ENCODE measurements at places on chromosomes 3 and 15.

DNA sequence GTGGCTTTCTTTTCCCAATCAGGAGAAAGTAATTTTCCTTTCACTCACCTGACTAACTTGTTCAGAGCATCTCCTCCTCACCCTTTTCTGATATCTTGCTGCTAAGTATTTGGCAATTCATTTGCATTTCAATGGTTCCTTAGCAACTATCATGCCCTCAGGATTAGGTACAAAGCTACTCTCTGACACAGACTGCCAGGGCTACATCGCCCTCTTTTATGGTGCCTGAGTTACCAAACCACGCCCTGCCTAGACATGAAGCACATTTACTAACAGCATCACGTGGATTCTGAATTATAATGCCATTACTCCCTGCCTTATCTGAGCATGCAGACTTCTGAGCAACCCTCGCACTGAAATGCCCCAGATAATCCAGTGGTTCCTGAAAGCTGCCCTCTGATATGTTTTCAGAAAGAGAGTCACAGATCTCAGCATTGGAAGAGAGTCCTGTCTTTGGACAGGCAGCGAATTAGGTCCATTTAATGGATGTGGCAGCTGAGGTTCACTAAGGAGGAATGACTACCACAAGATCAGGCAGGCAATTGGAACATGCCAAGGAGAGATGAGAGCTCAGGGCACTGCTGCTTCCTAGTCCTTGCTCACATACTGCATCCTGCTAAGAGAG, 14.5 kb downstream of the EPHB1 start:
- no peak for DNase-seq

DNA sequence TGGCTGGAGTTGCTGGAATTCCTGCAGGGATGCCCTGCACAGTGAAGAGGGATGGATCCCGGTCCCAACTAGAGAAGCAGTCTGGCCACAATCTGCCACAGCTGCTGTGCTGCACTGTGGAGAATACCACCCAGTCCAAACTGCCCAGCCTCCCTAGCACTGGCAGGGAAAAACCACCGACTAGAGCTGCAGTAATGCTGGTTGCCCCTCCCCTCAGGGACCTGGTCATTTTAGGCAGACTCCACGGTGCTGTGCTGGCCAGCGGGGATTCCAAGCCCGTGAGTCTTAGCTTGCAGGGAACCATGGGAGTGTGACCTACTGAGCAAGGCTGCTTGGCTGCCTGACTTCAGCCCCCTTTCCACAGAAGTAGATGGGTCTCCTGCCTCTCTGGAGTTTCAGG, 478.0 kb upstream of the ATP11B start:
- no peak for DNase-seq

GRCh38 chr3:158152186-158152585, 42.3 kb downstream of the RSRC1 start:
- no peak for DNase-seq

DNA sequence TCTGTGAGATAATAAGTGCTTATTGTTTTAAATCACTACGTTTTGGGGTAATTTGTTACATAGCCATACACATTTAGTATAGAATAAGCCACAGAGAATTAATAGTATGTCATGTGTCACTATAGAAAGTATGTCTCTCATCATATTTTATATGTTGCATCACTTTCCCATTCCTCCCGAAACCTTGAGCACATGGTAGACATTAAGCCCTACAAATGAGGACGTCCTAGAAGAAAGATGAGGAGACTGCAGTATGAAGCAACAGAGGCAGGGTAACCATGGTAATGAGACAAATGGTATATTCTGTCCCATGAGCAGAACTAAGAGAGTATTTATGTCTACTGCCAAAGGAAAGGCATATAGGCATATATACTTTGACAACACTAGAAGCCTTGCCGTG, 720.2 kb downstream of the ROBO1 start:
- no peak for DNase-seq

GRCh38 chr3:128294999-128295468, 141.8 kb downstream of the EEFSEC start:
- no peak for DNase-seq

DNA sequence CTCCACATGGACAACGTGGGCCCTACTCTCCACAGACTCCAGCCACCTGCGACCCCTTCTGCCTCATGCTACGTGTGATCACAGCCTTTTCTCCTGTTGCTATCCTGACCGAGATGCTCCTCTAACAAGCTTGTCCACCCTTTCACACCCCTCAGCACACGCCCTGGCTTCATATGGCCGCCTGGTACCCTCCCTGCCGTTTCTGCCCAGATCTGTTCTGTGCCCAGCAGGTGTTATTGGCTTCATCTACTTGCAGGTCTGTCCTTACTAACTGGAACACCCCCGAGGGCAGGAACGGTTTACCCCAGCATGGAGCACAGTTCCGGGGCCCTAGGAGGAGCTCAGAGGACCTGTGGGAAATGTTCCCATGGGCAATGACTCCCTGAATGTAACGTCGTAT, 9.9 kb downstream of the CHAC1 start:
- no peak for DNase-seq

- DNase-seq = no peak
Measured at GRCh38 chr3:270688-271087, 74.1 kb downstream of the CHL1 start.

- DNase-seq = no peak
Measured at GRCh38 chr15:50278496-50278895, 13.0 kb upstream of the HDC start.

DNA sequence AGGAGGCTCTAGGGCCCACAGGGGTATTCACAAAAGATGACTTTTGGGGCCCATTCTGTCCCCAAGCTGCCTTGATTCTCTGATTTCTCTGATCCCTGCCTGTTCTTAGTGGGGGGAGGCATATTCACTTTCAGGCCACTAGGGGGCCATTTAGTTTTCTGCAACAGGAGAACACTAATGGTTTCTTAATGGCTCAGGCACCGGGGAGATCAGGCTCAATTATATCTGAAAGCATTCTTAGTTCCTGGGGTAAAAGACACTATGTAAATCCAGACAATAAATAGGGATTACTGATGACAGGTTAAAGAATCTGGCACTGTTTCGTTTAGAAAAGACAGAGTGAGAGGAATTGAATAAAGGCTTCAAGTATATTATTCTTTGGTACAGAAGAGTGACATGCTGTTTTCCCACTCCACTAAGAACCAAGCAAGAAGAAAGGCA, 2.5 kb upstream of the INAFM2 start:
- DNase-seq = no peak

DNA sequence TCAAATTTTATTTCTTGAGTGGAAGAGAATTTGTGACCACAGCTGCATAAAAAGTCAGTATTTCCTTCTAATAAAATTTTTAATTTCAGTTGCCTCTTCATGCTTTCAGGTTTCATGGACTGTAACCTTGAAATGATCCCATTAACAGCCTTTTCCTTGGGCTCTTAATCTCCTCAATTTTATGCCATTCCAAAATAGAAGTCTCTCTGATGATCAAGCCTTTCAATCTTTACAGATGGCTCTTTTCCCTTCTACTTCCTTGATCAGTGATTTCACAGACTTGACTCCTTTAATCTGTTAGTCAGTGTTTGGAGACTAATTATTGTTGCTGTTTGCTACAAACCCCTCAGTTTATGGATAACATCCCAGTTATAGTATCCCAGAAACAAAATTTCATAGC, 11.9 kb downstream of the TSC22D2 start:
- DNase-seq = no peak

- DNase-seq = no peak
Measured at GRCh38 chr3:87069971-87070370, 79.0 kb upstream of the VGLL3 start.

DNA sequence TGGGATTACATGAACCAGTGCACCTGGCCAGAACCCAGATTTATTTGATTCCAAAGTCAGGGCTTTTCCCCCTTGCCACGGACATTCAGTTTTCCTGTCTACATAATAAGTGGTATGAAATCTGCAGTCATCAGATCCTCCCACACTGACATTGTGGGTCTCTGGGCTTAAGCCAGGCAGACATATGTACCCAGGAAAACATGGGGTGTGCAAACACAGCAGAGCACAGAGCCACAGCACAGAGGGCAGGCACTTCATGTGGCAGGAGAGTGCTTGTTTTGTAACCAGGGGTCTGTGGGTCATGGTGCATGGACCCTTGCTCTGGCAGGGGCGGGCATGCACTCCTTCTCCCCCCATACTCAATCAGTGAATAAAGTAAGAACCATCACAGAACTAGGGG, 6.1 kb upstream of the ABTB1 start:
- DNase-seq = no peak

DNA sequence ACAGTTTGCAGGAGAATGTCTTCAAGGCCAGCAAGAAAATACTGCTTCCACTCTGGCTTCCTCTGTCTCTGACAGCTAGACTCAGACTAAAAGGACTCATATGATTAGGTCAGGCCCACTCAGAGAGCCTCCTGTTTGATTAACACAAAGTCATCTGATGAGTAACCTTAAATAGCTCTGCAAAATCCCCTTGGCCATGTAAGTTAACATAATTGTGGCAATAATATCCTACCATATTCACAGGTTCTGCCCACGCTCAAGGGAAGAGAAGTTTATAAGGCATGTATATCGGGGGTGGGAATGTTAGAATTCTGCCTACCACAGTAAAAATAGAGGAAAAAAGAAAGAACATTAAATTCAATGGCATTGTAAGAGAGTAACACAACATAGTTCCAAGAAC, 20.6 kb upstream of the HHATL start:
- no peak for DNase-seq

- DNase-seq = no peak
Measured at GRCh38 chr3:160810362-160811236, 54.6 kb downstream of the PPM1L start.

- no peak for DNase-seq
Measured at GRCh38 chr3:10561162-10561945, 56.0 kb upstream of the ATP2B2 start.

GRCh38 chr15:94294556-94294955, 63.2 kb downstream of the MCTP2 start:
- DNase-seq = no peak

GRCh38 chr15:95742836-95743235, 587.7 kb upstream of the NR2F2 start:
- no peak for DNase-seq

GRCh38 chr3:159238646-159239045, 436.8 kb downstream of the MFSD1 start:
- DNase-seq = no peak

DNA sequence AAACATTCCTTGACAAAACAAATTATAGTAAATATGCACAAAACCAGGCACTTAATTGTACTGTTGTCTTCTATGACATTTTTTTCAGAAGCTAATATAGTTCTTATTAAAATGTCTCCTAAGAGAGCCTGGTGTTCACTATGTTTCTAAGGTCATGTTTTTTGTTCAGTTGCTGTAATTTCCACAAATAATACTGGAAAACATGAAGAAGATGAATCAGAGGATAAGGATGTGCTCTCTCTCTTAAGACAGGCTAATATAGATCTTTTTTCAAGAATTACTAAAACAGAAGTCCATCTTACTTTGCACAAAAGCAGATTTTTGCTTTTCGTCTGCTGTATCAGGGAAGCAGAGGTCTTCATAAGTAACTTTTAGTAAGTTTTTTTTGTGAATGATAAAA, 823.0 kb upstream of the NECTIN3 start:
- no peak for DNase-seq

- no peak for DNase-seq
Measured at GRCh38 chr3:114685161-114685560, 391.3 kb downstream of the TIGIT start.

- DNase-seq = no peak
Measured at GRCh38 chr3:37925157-37925556, 63.5 kb downstream of the CTDSPL start.

DNA sequence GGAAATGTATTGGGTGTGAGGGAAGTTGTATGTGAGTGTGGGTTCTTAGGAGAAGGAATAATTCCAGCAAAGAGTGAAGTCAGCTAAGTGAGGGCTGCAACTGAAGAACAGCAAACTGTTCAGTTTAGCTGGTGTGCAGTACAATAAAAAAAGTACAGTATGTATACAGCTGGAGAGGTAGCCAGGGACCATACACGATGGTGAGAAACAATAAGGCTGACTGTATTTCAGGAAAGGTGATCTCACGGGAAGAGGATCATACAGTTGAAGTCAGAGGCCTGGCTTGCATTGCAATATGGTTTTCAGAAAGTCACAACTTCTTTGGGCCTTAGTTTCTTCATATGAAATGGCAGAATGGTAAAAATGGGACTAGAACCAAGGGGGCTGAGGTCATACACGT, 222.4 kb downstream of the NEK10 start:
- DNase-seq = no peak

- no peak for DNase-seq
Measured at GRCh38 chr3:187920913-187921312, 175.6 kb upstream of the BCL6 start.

- no peak for DNase-seq
Measured at GRCh38 chr15:27768732-27769475, 330.2 kb downstream of the OCA2 start.

GRCh38 chr3:128598884-128599664, 51.5 kb downstream of the RPN1 start:
- DNase-seq = no peak

GRCh38 chr15:90929246-90930019, 2.9 kb downstream of the HDDC3 start:
- DNase-seq = no peak

GRCh38 chr15:59491062-59491461, 53.1 kb downstream of the FAM81A start:
- no peak for DNase-seq

- no peak for DNase-seq
Measured at GRCh38 chr15:77075528-77075927, 4.6 kb upstream of the TSPAN3 start.

GRCh38 chr3:153897025-153897723, 224.0 kb upstream of the ARHGEF26 start:
- no peak for DNase-seq

- DNase-seq = no peak
Measured at GRCh38 chr15:98442379-98442833, 205.9 kb upstream of the IGF1R start.

GRCh38 chr3:170585937-170586310, at the start of gene SLC7A14:
SLC7A14 (minus strand) TSS chr3:170586075; CDS start chr3:170526936, 59,139 bp downstream.
- no peak for DNase-seq

DNA sequence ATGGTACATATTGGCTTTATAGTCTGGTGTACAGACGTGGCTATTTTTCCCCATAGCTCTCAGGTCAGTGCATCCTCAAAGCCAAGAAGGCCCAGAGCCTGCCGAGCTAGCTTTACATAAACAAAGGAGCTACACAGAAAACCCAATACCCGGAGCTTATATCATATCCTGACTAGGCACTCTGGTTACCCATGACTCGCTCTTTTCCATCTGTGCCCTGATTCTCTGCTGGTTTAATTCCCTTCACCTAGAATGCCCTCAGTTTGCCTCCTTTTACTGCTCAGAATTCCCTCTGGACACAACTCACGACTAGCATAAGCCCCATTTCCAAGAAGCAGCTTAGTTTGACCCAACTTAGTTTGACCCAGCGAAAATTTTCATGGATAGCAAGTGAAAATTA, 110.8 kb downstream of the TIGIT start:
- no peak for DNase-seq

GRCh38 chr3:11835028-11835639, 11.6 kb downstream of the TAMM41 start:
- DNase-seq = no peak

GRCh38 chr3:146249921-146250320, 984 bp downstream of the PLSCR4 start:
- no peak for DNase-seq

Data from left renal pelvis (tissue), 4 donors.